ENCODE measurements at places on chromosomes 5 and 9. TPM values are rescaled to one million over a fixed set of nuclear protein-coding genes. Genes with fewer than 3 reads are reported as not detected.

DNA sequence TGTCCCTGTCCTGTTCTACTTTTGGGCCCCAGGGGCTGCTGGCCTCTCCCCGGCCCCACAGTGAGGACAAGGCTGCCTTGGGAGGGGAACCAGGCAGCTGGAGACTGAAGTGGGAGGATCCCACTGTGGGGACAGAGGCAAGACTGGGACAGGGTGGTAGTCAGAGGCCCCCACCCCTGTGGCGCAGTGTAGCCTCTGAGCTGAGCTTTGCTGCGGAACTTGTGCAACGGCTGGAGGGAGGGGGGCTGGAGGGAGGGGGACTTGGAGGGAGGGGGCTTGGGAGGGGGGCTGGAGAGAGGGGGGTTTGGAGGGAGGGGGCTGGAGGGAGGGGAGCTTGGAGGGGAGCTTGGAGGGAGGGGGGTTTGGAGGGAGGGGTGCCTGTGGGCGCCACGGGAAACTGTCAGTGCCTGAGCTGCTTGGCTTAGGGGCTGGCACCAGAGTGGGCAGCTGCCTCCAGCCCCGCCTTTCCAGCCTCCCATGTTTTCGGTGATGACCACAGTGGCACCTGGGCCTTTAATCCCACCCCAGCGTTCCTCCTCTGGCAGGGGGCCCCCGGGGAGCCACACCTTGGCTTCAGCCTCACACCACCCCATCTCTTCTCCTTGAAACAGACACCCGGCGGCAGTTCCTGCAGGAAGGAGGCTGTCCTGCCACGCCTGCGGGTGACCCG is 2.3 kb upstream of the FUT7 start:
- no peak for DNase-seq

Gene DAB2
- total RNA-seq, result 144 TPM

DNA sequence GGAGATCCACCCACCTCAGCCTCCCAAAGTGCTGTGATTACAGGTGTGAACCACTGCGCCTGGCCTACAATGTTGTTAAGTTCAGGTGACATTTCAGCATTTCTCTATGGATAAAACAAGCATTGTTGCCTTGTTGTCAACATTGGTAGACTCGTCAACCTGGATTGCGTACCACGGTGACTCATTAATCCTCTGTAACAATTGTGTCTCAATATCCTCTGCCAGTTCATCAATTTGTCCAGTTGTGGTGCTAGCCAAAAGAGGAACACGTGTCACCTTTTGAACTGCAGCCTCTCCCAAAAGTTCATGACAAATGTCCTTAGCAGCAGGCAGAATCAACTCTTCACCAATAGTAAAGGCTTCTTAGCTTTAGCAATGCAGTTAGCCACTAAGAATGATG is 46.3 kb upstream of the LARP1 start:
- peak; percentile 31 for DNase-seq

- DNase-seq, result no peak
Measured at GRCh38 chr9:32989660-32990059, 11.8 kb downstream of the APTX start.

DNA sequence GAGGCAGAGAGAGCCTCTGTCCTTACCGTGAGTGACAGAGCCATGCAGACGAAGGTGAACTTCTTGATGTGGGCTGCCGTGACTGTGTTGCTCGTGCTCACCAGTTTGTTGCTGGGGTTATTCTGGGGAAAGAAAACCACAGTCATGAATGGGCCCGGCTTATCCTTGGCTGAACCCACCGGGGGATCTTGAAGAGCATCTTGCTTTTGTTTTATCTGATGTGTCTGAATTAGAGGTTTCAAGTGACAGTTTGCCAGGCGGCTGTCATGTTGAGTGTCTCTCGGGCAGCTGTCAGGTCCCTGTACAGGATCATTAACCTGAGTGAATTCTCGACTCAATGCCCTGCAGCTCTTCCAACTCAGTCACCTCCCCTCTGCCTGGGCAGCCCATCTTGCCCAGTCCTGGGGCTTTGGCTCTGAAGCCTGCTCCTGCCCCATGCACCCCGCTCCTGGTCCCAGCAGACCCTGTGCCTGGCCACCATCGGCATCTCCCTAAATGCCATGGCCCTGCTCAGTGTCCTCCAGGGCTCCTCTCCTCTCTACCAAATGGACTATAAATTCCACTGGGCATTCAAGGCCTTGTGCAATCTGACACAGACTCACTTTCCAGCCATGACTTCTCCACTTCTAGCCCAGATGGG is 77.4 kb downstream of the OTULIN start:
- peak; percentile 40 for DNase-seq

DNA sequence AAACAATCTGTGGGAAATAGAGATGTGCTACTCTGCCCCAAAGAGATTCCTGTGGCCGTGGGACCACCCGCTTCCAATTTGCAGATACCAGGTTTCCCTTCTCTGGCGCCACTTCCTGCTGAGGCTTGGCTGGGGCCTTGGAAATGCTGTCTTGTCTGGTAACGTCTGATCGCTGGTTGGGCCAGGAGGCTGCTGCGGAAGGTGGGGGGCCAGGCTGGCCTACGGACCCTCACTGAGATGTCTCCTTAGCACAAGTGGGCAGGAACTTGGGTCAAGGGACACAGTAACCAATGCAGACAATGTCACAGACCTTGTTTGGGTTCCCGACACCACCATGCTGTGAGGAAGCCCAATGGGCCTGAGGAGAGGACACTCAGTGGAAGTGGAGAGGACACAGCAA is 31.7 kb upstream of the IRX4 start:
- no peak for DNase-seq

Gene SLC25A2
- 0.43 TPM for total RNA-seq

GRCh38 chr9:20941174-20941690 is 90.2 kb downstream of the HACD4 start:
- DNase-seq, result no peak

DNA sequence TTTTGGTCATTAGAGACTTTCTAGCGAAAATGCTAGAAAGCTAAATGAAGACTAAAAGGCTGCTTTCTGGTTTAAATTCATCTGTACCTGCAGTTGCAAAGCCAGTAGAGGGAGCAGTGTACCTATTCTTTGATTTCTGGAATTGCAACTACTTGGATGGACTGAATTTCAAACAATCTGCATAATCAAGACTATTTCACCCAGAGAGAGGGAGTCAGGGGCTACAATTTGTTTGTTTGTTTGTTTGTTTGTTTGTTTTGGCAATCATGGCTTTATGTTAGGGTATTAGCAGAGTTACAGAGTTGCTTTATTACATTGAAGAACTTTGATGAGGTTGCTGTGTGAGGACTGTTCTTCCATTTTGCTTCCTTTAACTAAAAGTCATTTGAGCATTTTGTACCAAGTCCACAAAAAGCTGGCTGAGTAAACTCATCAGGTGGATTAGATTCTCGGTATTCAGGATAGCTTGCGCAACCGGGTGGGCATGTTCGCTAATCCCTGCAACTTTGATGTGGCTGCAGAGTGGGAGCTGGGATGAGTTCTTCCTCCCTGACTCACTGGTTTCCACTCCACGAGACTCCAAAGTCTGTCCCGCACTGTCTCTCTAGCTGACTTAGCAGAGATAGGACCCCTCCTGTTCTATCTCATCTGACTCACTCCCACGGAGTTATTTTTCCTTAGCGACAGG is 80.0 kb upstream of the TUT7 start:
- no peak for DNase-seq

Data from upper lobe of left lung (tissue), 6 donors.